ENCODE measurements at places on chromosomes 2 and 18.

GRCh38 chr2:167697948-167698347 is 549.4 kb downstream of the STK39 start:
- no peak overlapping the region for H3K4me3 ChIP-seq
- H3K4me1 ChIP-seq = no peaks in the 10 kb centered on the region
- DNase-seq = no peak
- H3K27me3 ChIP-seq = no peaks in the 10 kb centered on the region
- no peaks in the 10 kb centered on the region for H3K36me3 ChIP-seq
- no peak overlapping the region for H3K27ac ChIP-seq

DNA sequence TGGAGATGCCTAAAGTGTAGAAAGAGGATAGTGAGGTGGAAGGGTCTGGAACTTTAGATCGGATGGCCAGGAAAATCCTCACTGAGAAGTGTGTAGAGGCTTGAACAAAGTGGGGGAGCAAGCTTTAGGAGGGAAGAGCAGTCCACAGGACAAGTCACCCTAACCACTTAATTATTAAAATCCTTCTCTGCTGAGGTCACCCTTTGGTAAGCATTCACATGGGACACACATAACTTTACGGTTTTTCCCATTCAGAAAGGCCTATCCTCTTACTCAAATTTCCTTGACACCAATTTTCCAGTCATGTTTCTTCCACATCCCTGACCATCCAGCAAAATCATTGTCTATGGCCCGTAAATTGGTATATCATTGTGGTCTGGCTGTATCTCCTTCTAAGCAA is 31.0 kb upstream of the ZEB2 start:
- H3K4me3 ChIP-seq = no peak overlapping the region
- no peaks in the 10 kb centered on the region for H3K27me3 ChIP-seq
- peaks cover 8% of the 10 kb centered on the region for H3K4me1 ChIP-seq
- DNase-seq = no peak
- H3K27ac ChIP-seq = no peak overlapping the region

DNA sequence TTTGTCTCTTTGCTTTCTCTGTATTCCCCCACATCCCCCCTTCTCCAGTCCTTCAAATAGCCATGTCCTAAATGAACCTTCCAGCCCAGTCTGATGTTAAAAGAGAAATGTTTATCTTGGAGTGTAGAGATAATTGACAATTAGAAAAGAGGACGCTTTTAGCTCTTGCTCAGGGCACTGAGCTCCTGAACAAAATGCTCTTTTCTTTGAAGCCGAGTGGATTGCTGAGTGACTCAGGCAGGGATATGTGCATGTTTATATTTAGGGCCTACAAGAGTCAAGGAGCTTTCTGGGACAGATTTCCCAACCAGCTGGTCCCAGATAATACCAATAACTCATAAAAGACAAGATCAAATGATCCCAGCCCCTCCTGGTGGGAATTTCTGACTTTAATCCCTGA is 88.0 kb upstream of the SETBP1 start:
- H3K27ac ChIP-seq = no peak overlapping the region
- no peak for DNase-seq
- no peak overlapping the region for H3K4me3 ChIP-seq
- no peaks in the 10 kb centered on the region for H3K27me3 ChIP-seq
- no peaks in the 10 kb centered on the region for H3K36me3 ChIP-seq
- no peaks in the 10 kb centered on the region for H3K4me1 ChIP-seq

GRCh38 chr2:240421381-240421780 is 14.1 kb upstream of the GPC1 start:
- peaks cover 4% of the 10 kb centered on the region for H3K27me3 ChIP-seq
- H3K27ac ChIP-seq = no peak overlapping the region
- H3K4me1 ChIP-seq = no peaks in the 10 kb centered on the region
- H3K36me3 ChIP-seq = no peaks in the 10 kb centered on the region

GRCh38 chr2:60118061-60118460 is 435.4 kb downstream of the BCL11A start:
- H3K27me3 ChIP-seq = no peaks in the 10 kb centered on the region
- H3K27ac ChIP-seq = no peak overlapping the region
- H3K4me3 ChIP-seq = no peak overlapping the region
- no peaks in the 10 kb centered on the region for H3K4me1 ChIP-seq
- no peak for DNase-seq

GRCh38 chr2:101689114-101689825 is 8.2 kb upstream of the MAP4K4 start:
- H3K4me3 ChIP-seq = no peak overlapping the region
- H3K36me3 ChIP-seq = no peaks in the 10 kb centered on the region
- no peak for DNase-seq
- no peaks in the 10 kb centered on the region for H3K27me3 ChIP-seq
- no peak overlapping the region for H3K27ac ChIP-seq

DNA sequence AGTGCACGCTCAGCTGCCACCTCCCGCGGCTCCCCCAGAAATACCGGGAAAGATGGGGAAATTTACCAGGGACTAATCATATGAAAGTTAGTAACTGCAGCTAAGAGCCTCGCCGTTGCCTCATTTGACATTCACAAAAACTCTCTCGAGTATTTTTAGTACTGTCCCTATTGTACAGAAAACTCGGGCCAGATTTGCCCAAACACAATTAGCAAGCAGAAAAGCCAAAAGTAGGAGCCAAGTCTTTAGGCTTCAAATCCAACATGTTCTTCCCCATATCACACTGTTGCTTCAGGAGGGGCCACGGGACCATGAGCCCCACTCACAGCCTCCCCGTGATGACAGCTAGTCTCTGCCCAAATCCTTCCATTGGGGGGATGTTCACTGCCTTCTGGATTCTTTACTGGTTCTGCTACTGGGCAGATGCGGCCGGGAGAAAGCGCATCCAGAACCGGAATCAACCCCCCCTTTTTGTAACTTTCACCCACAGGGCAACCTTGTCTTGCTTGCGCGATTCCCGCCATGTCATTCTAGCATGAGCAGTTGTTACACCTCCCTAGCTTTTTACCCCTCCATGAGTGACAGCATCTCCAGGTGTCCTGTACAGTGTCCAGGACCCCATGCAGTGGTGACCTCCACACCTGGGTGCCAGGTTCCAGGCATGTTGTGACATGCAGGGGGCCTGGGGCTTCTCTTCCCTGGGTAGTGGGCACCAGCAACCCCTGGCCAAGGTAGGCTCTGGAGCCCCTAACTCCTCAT is 35.2 kb downstream of the CENPO start:
- H3K27me3 ChIP-seq = no peaks in the 10 kb centered on the region
- H3K27ac ChIP-seq = no peak overlapping the region
- H3K36me3 ChIP-seq = no peaks in the 10 kb centered on the region
- H3K4me3 ChIP-seq = no peak overlapping the region
- no peak for DNase-seq

- no peaks in the 10 kb centered on the region for H3K36me3 ChIP-seq
- no peak overlapping the region for H3K4me3 ChIP-seq
- H3K27ac ChIP-seq = no peak overlapping the region
Measured at GRCh38 chr2:96913398-96914202, 43.7 kb upstream of the SEMA4C start.

- no peak overlapping the region for H3K27ac ChIP-seq
- H3K36me3 ChIP-seq = no peaks in the 10 kb centered on the region
- no peaks in the 10 kb centered on the region for H3K27me3 ChIP-seq
Measured at GRCh38 chr2:168614172-168615018, 158.3 kb downstream of the CERS6 start.

DNA sequence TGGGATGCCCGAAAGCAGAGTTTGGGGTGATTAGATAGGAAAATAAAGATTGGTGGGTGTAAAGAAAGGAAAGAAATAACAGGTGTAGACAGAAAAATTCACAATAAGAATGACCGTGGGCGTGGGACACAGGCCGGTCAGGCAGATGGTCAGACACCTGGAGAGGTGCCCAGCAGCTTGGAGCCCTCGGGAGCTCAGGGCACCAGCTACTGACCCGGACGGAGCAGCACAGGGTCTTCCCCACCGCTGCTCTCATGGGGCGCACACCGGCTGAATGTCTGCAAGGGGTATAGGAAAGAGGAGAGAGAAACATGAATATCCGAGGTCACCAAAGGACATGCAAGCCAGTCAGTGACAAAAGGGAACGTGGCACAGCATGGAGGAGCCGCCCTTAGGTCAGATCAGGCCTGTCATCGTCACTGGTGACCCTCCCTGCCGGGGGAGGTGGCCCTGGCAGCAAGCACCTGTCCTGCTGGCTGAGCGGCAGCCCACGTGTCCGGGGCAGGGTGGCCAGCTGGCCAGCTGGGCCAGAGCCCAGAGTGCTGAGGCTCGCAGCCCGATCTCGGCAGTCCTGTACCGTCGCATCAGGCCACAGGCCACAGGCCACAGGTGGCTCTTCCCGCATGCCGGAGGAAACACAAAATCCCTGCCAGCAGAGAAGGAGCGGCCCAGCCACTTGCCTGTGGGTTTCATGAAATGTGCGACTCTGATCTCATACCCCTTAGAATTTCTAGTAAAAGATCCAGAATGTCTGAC is 112.0 kb upstream of the NDUFV2 start:
- H3K4me3 ChIP-seq = no peak overlapping the region
- H3K36me3 ChIP-seq = no peaks in the 10 kb centered on the region
- H3K27ac ChIP-seq = no peak overlapping the region
- no peaks in the 10 kb centered on the region for H3K27me3 ChIP-seq

DNA sequence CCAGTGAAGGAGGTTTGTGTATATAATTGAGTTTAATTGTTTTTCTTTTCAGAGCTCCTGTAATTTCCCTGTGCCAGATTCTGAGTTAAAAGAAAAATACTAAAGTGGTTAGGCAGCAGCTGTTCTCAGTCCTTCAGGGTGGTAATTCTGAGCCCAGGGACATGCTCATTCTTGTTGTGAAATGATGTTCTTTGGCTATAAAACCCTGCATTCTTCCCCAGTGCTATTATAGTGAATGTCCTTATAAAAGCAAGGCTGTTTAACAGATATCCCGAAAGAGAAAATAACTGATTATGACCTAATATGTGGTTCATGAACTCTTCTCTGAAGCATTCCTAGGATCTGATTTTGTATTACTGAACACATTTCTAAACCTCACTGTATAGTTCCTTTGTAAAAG is 34.0 kb downstream of the ADAM23 start:
- no peak overlapping the region for H3K27ac ChIP-seq
- H3K4me3 ChIP-seq = no peak overlapping the region
- H3K4me1 ChIP-seq = no peaks in the 10 kb centered on the region
- H3K36me3 ChIP-seq = no peaks in the 10 kb centered on the region

GRCh38 chr18:58896268-58896667 is 31.6 kb downstream of the ZNF532 start:
- H3K4me1 ChIP-seq = peaks cover 35% of the 10 kb centered on the region
- no peak overlapping the region for H3K27ac ChIP-seq
- H3K36me3 ChIP-seq = no peaks in the 10 kb centered on the region
- no peak for DNase-seq
- H3K4me3 ChIP-seq = no peak overlapping the region
- H3K27me3 ChIP-seq = no peaks in the 10 kb centered on the region

DNA sequence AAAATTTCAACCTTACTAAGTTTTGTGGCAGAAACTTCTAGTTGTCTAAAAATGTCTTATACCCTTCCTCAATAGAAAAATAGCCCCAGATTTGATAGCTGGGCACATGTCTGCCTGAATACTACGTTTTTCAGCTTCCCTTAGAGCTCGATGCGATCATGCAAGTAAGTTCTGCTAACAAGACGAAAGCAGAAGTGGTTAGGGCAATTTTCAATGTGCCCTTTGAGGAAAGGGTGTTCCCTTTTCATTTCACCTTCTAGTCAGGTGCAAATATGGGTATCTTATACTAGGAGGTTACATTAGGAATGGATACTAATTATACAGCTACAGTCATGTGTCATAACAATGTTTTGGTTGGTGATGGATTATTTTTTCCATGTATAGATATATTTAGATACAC is 1572.1 kb upstream of the LRRTM1 start:
- no peaks in the 10 kb centered on the region for H3K27me3 ChIP-seq
- H3K36me3 ChIP-seq = no peaks in the 10 kb centered on the region
- H3K4me3 ChIP-seq = no peak overlapping the region
- H3K27ac ChIP-seq = no peak overlapping the region
- H3K4me1 ChIP-seq = no peaks in the 10 kb centered on the region

DNA sequence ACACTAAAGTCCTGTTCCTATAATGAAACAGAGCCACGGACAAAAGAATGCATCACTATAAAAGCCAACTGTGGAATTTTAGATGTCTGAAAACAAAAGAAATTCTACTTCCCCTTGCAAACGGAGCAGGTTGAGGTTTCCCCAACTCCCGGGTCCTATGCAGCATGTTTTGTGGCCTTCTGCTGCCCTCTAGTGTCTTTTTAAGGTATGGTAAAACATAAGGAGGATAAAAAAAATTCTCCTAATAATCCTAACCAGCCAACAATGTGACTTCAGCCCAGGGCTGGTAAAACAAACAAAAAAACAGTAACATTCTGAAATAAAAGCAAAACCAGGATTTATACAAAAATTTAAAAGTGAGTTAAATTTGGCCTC is 539.5 kb downstream of the NRXN1 start:
- peaks cover 10% of the 10 kb centered on the region for H3K4me1 ChIP-seq
- H3K27ac ChIP-seq = no peak overlapping the region

- no peak for DNase-seq
- no peak overlapping the region for H3K27ac ChIP-seq
- H3K4me3 ChIP-seq = no peak overlapping the region
Measured at GRCh38 chr2:134398300-134398699, 144.4 kb downstream of the MGAT5 start.

DNA sequence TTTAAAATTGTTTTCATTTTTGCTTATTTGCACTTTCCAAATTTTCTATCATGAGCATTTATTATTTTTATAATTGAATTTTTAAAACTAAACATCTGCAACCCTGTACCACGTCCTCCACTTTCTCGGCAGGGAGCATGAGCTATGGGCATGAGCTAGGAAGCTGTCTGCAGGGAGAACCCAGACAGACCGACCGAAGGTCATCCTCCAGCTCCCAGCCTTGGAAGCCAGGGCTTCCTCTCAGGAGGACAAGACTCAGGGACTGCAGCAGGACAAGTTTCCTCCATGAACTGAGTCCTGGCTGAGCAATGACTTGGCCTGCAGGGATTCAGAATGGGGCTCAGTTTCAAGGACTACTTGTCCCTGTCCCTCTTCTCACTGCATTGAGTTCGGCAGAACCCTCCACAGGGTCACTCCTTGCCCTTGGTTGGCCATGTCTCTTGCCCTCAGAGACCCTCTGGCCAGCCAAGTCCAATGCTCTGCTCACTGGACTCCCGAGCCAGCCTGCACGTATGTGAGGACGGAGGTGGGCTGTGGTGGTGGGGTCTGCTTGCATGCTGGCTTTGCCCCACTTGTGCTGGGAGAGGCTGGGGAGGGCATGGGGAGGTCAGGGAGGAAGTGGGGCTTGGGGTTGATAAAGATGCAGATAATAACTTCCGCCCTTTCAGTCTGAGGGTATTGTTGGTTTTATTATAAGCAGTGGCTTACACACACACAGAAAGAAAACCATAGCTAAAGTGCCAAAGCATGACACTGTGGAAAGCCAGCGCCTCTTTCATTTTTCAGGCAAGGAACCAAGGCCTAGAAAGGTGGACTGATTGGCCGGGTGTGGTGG is 6.6 kb downstream of the NMUR1 start:
- peak overlapping the region; percentile 53 for H3K27ac ChIP-seq
- H3K27me3 ChIP-seq = no peaks in the 10 kb centered on the region
- H3K4me1 ChIP-seq = peaks cover 25% of the 10 kb centered on the region
- DNase-seq = no peak
- H3K36me3 ChIP-seq = no peaks in the 10 kb centered on the region

- no peaks in the 10 kb centered on the region for H3K36me3 ChIP-seq
- no peaks in the 10 kb centered on the region for H3K27me3 ChIP-seq
- H3K4me1 ChIP-seq = no peaks in the 10 kb centered on the region
- H3K27ac ChIP-seq = no peak overlapping the region
- H3K4me3 ChIP-seq = no peak overlapping the region
Measured at GRCh38 chr2:212245880-212246279, 292.7 kb downstream of the ERBB4 start.

Measured in lower lobe of right lung (tissue), 2 donors.